ENCODE measurements at places on chromosomes 13 and 19. TPM values are rescaled to one million over a fixed set of nuclear protein-coding genes. Genes with fewer than 3 reads are reported as not detected.

DNA sequence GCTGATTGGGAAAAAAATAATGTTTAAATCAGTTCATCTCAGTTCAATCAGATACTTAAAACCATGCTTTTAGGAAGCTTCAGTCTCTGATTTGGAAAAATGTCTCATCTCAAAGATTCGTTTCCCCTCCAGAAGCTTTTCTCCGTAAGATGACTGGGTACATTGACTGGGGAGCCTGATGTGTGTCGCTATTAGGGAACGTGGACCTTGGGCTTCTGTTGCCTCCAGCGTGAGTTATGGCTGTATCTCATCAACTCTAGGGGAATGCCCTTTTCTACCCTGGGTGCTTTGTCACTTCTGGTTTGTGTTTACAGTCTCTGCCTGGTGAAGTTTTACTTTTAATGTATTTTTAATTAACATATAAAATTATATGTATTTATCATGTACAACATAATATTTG is 635.5 kb upstream of the GPC6 start:
- no peak overlapping the region for H3K27ac ChIP-seq
- no peaks in the 10 kb centered on the region for H3K4me1 ChIP-seq
- no peak overlapping the region for H3K4me3 ChIP-seq
- H3K27me3 ChIP-seq = no peaks in the 10 kb centered on the region
- DNase-seq = no peak

DNA sequence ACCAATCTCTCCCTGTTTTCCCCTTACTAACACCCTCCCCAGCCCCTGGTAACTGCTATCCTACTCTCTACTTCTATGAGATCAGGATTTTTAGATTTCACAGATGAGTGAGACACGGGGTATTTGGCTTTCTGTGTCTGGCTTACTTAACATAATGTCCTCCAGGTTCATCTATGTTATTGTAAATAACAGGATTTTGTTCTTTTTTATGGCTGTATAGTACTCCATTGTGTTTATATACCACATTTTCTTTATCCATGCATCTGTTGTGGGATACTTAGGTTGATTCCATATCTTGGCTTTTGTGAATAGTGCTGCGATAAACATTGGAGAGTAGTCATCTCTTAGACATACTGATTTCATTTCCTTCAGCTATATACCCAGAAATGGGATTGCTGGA is 28.5 kb upstream of the ATP11A start:
- no peak overlapping the region for H3K4me3 ChIP-seq
- H3K36me3 ChIP-seq = no peaks in the 10 kb centered on the region
- no peak overlapping the region for H3K27ac ChIP-seq
- DNase-seq = no peak
- no peaks in the 10 kb centered on the region for H3K27me3 ChIP-seq

Gene RFXAP
- 11.5 TPM for total RNA-seq

Gene PDX1
- not detected for total RNA-seq

Gene TEX26
- total RNA-seq = not detected

GRCh38 chr13:51148223-51148951 is 37.3 kb upstream of the C13orf42 start:
- peak overlapping the region; percentile 4 for H3K4me3 ChIP-seq
- H3K27ac ChIP-seq = peak overlapping the region; percentile 56
- peaks cover 11% of the 10 kb centered on the region for H3K4me1 ChIP-seq
- DNase-seq = peak; percentile 82

Gene SIPA1L3
- total RNA-seq = 43.0 TPM

Gene TUBGCP3
- total RNA-seq = 35.8 TPM

Gene C19orf67
- total RNA-seq = not detected

Gene KCTD12
- total RNA-seq = 9.1 TPM

- no peak overlapping the region for H3K27ac ChIP-seq
- no peak overlapping the region for H3K4me3 ChIP-seq
- peaks cover 23% of the 10 kb centered on the region for H3K27me3 ChIP-seq
- DNase-seq = no peak
- no peaks in the 10 kb centered on the region for H3K36me3 ChIP-seq
Measured at GRCh38 chr19:35963514-35963913, 27.3 kb downstream of the LRFN3 start.

DNA sequence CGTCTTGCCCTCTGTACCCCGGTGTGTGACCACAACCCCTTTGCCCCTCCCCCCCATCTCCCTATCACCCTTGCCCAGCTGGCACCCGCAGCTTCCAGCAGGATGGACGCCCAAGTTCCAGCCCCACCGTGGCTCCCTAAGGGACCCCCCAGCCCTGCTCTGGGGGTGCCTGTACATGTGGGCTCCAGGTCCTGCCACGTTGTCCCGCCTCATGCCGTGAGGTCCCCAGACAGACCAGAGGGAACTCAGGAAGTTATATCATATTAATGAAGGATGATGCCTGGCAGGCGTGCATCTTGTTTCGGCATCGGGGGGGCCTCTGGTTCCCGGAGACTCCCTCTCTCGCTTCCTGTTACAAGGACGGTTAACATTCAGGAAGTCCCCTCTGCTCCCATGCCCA is 1.6 kb upstream of the PTGIR start:
- H3K4me3 ChIP-seq = no peak overlapping the region
- DNase-seq = no peak
- H3K27me3 ChIP-seq = no peaks in the 10 kb centered on the region
- peaks cover 15% of the 10 kb centered on the region for H3K4me1 ChIP-seq
- H3K36me3 ChIP-seq = no peaks in the 10 kb centered on the region
- H3K27ac ChIP-seq = no peak overlapping the region

GRCh38 chr13:95418946-95419345 is 117.7 kb upstream of the ABCC4 start:
- H3K27me3 ChIP-seq = no peaks in the 10 kb centered on the region
- H3K4me1 ChIP-seq = no peaks in the 10 kb centered on the region
- H3K27ac ChIP-seq = no peak overlapping the region
- DNase-seq = no peak
- H3K36me3 ChIP-seq = no peaks in the 10 kb centered on the region

Gene LYPD5
- 0.74 TPM for total RNA-seq

GRCh38 chr13:78176880-78177279 is 258.2 kb upstream of the EDNRB start:
- H3K27ac ChIP-seq = no peak overlapping the region
- no peak for DNase-seq
- no peaks in the 10 kb centered on the region for H3K36me3 ChIP-seq
- H3K4me1 ChIP-seq = no peaks in the 10 kb centered on the region

Gene SPIB
- 9.6 TPM for total RNA-seq

DNA sequence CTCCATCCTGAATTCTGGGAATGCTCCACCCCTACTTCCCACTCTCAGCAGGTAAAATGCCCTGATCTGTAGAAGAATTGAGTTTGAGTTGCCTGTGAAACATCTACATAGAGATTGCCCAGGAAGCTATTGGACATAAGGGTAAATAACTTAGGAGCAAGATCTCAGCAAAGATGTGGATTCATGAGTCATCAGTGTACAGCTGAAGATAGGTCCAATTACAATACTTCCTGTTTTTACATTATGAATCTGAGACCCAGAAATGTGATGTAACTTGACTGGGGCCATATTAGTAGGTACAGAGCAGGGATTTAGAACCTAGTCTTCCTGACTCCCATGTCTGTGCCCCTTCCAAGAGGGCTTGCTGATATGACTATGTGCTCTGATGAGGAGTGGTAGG is 79.4 kb upstream of the FNDC3A start:
- H3K4me3 ChIP-seq = no peak overlapping the region
- H3K36me3 ChIP-seq = no peaks in the 10 kb centered on the region
- H3K27ac ChIP-seq = no peak overlapping the region
- no peaks in the 10 kb centered on the region for H3K4me1 ChIP-seq
- DNase-seq = no peak

GRCh38 chr19:23957660-23958281 is 43.1 kb downstream of the ZNF726 start:
- H3K4me3 ChIP-seq = no peak overlapping the region
- no peak for DNase-seq
- no peaks in the 10 kb centered on the region for H3K27me3 ChIP-seq
- no peaks in the 10 kb centered on the region for H3K4me1 ChIP-seq

Gene OR10H1
- not detected for total RNA-seq

GRCh38 chr19:1069009-1069779 is 2.2 kb downstream of the ARHGAP45 start:
- H3K27me3 ChIP-seq = peaks cover 30% of the 10 kb centered on the region
- peaks cover 29% of the 10 kb centered on the region for H3K4me1 ChIP-seq
- H3K27ac ChIP-seq = no peak overlapping the region
- H3K4me3 ChIP-seq = no peak overlapping the region
- no peaks in the 10 kb centered on the region for H3K36me3 ChIP-seq
- DNase-seq = no peak

- no peak for DNase-seq
- no peak overlapping the region for H3K4me3 ChIP-seq
- H3K4me1 ChIP-seq = peaks cover 4% of the 10 kb centered on the region
- no peaks in the 10 kb centered on the region for H3K36me3 ChIP-seq
Measured at GRCh38 chr19:49418511-49418910, 4.7 kb downstream of the PTH2 start.

Gene ETHE1
- total RNA-seq = 19.9 TPM

- H3K4me3 ChIP-seq = no peak overlapping the region
- no peaks in the 10 kb centered on the region for H3K4me1 ChIP-seq
- DNase-seq = no peak
- H3K27ac ChIP-seq = no peak overlapping the region
- no peaks in the 10 kb centered on the region for H3K36me3 ChIP-seq
Measured at GRCh38 chr13:98097749-98098148, 45.1 kb upstream of the FARP1 start.

Gene SPACA4
- not detected for total RNA-seq

DNA sequence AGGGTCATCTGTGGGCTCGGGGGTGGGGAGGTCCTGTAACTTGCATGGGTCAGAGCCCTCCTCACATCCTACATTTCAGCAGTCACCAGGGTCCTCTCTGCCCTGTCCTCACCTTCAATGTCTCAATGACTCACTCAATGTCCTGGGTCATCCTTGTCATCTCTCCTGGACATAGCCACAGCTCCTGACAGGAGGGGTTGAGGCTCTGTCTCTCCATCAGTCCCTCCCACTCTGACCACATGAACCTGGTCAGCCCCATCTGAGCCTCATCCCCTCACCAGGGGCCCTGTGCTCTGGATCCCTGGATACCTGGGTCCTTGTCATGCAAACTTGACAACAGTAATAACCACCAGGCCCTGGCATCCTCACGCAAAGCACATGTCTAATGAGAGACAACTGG is 13.4 kb downstream of the CEACAM21 start:
- no peaks in the 10 kb centered on the region for H3K27me3 ChIP-seq
- no peak overlapping the region for H3K4me3 ChIP-seq
- no peaks in the 10 kb centered on the region for H3K4me1 ChIP-seq
- DNase-seq = no peak

- H3K27me3 ChIP-seq = no peaks in the 10 kb centered on the region
- no peak overlapping the region for H3K27ac ChIP-seq
- no peak overlapping the region for H3K4me3 ChIP-seq
- DNase-seq = no peak
- no peaks in the 10 kb centered on the region for H3K4me1 ChIP-seq
- H3K36me3 ChIP-seq = no peaks in the 10 kb centered on the region
Measured at GRCh38 chr13:29763436-29764180, 86.8 kb downstream of the UBL3 start.

GRCh38 chr13:113552786-113553434 is 31.6 kb upstream of the TFDP1 start:
- no peaks in the 10 kb centered on the region for H3K4me1 ChIP-seq
- H3K4me3 ChIP-seq = no peak overlapping the region
- no peak for DNase-seq
- no peaks in the 10 kb centered on the region for H3K27me3 ChIP-seq

Gene IL12RB1
- total RNA-seq = not detected

GRCh38 chr19:49809160-49809940 is 3.7 kb downstream of the FUZ start:
- H3K27me3 ChIP-seq = no peaks in the 10 kb centered on the region
- no peak for DNase-seq
- no peak overlapping the region for H3K27ac ChIP-seq
- no peaks in the 10 kb centered on the region for H3K36me3 ChIP-seq
- peaks cover 12% of the 10 kb centered on the region for H3K4me1 ChIP-seq

DNA sequence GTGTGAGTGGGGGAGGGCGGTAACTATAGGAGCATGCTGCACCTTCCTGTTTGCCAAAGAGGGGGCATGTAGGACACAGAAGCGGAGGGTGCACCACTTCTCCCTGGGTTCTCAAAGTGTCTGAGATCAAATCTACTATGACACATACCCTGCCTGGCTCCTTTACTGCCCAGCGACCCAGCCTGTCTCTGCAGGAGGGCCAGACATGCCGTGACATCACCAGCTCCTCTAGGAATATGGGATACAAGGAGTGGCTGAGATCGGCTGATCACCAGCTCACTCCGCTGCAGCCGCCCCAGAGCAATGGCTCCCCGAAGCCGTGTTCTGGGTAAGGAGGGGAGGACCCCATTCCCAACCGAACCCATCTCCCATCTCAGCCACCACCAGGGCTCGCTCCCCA is 16.4 kb upstream of the IGFL1 start:
- H3K4me3 ChIP-seq = no peak overlapping the region
- H3K4me1 ChIP-seq = peaks cover 17% of the 10 kb centered on the region
- DNase-seq = no peak
- no peak overlapping the region for H3K27ac ChIP-seq
- no peaks in the 10 kb centered on the region for H3K27me3 ChIP-seq

DNA sequence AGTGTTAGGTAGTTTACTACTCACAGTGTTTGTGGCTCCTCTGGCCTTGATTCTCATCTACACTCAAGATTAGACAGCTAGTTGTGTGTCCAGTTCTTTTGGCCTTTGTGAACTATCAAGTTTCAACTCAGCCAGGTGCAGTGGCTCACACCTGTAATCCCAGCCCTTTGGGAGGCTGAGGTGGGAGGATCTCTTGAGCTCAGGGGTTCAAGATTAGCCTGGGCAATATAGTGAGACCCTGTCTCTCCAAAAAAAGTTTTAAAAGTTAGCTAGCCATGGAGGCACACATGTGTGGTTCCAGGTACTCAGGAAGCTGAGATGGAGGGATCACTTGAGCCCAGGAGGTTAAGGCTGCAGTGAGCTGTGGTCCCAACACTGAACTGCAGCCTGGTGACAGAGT is 16.1 kb downstream of the ZNF226 start:
- H3K36me3 ChIP-seq = peaks cover 15% of the 10 kb centered on the region
- no peaks in the 10 kb centered on the region for H3K27me3 ChIP-seq
- DNase-seq = no peak
- H3K27ac ChIP-seq = no peak overlapping the region
- no peak overlapping the region for H3K4me3 ChIP-seq
- no peaks in the 10 kb centered on the region for H3K4me1 ChIP-seq

DNA sequence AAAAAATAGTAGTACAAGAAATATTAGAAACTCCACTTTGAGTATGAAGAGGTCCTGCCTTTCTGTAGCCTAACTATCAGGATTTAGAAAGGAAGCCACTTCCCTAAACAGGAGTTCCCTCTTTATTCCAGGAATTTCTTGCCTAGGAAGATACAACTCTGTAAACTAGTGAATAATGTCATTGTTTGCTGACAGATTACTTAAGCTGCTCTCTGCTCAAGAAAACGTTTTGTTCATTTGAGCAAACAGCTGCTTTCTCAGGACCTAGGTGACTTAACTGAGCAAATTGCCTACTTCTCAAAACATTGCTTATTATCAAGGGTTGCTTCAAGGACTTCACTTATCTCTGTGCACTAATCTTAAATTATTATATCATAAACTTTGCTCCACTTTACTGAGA is 1419.4 kb upstream of the SLC10A2 start:
- no peaks in the 10 kb centered on the region for H3K4me1 ChIP-seq
- DNase-seq = no peak
- H3K27ac ChIP-seq = no peak overlapping the region

GRCh38 chr19:54653181-54653809 is 9.5 kb upstream of the LILRB4 start:
- H3K4me1 ChIP-seq = no peaks in the 10 kb centered on the region
- no peak for DNase-seq
- no peaks in the 10 kb centered on the region for H3K27me3 ChIP-seq
- H3K4me3 ChIP-seq = no peak overlapping the region
- no peak overlapping the region for H3K27ac ChIP-seq

Gene TMEM221
- 1.4 TPM for total RNA-seq

- no peak within 1 kb of the TSS for H3K27ac ChIP-seq
- peaks cover 25% of the 10 kb centered on the region for H3K4me1 ChIP-seq
- no peak for DNase-seq
- no peaks in the 10 kb centered on the region for H3K27me3 ChIP-seq
- H3K4me3 ChIP-seq = no peak within 1 kb of the TSS
Measured at GRCh38 chr19:40413291-40413845, at the start of gene PRX. Gene PRX (minus strand): TSS chr19:40413378. CDS start chr19:40407932, 5,446 bp downstream.

Measured in H1 (cell line).